Type B pancreatic cell (in vitro differentiated cells): ENCODE measurements at places on chromosomes 4 and X. TPM values are rescaled to one million over a fixed set of nuclear protein-coding genes. Genes with fewer than 3 reads are reported as not detected.

- no peaks in the 10 kb centered on the region for H3K36me3 ChIP-seq
- peaks cover 11% of the 10 kb centered on the region for H3K4me1 ChIP-seq
- H3K27me3 ChIP-seq, result no peaks in the 10 kb centered on the region
- no peak for DNase-seq
- H3K27ac ChIP-seq, result no peak overlapping the region
These were observed 8.8 kb downstream of the NHSL2 start for GRCh38 chrX:71919431-71919830.

DNA sequence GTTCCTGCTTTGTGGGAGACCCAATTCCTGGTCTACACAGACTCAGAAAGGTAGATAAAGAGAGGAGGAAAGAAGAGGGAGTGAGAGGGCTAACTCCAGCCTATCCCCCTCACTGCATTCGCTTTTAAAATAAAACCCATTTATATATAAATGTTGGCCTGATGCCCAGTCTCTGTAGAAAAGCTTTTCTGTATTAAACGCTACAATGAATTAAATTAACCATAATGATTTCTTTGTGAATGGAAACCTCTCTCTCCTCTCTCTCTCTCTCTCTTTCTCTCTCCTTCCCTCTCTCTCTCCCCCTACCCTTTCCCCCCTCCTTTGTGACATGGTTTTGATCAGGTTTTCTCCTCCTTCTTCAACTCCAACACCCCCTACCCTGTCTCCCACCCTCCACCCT, 34.8 kb downstream of the PJA1 start:
- DNase-seq, result no peak
- peaks cover 3% of the 10 kb centered on the region for H3K27me3 ChIP-seq
- no peaks in the 10 kb centered on the region for H3K36me3 ChIP-seq
- no peak overlapping the region for H3K27ac ChIP-seq
- peaks cover 29% of the 10 kb centered on the region for H3K4me1 ChIP-seq

- H3K36me3 ChIP-seq, result no peaks in the 10 kb centered on the region
- no peaks in the 10 kb centered on the region for H3K27me3 ChIP-seq
- no peak for DNase-seq
- no peak overlapping the region for H3K27ac ChIP-seq
- no peaks in the 10 kb centered on the region for H3K4me1 ChIP-seq
These were observed 142.7 kb downstream of the DKK2 start for GRCh38 chr4:106893395-106893881.

DNA sequence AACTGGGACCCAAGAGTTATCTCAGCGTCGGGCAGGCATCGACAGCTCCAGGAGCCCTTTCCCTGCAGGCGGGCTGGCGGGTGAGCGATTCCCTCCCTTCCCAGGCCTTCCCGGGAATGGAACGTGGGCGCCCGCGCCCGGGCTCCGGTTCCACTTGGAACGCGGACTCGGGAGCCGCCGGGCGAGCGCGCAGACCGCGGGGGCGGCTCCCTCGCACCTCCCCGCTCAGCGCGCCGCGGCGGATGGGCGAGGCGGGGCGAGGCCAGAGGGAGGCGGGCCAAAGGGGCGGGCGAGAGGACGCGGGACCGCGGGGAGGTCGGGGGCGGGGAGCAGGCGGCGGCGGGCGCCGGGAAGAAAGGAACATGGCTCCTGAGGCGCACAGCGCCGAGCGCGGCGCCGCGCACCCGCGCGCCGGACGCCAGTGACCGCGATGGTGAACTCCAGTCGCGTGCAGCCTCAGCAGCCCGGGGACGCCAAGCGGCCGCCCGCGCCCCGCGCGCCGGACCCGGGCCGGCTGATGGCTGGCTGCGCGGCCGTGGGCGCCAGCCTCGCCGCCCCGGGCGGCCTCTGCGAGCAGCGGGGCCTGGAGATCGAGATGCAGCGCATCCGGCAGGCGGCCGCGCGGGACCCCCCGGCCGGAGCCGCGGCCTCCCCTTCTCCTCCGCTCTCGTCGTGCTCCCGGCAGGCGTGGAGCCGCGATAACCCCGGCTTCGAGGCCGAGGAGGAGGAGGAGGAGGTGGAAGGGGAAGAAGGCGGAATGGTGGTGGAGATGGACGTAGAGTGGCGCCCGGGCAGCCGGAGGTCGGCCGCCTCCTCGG, at the start of gene PKD2:
TSS of gene PKD2 (plus strand) at position 332 of the 818 bp plus-strand sequence. CDS start at position 431, 99 bp downstream.
- H3K4me3 ChIP-seq, result peak within 1 kb of the TSS; percentile 92
- H3K27me3 ChIP-seq, result peaks cover 7% of the 10 kb centered on the region
- peaks cover 27% of the 10 kb centered on the region for H3K4me1 ChIP-seq
- H3K27ac ChIP-seq, result peak within 1 kb of the TSS; percentile 80

DNA sequence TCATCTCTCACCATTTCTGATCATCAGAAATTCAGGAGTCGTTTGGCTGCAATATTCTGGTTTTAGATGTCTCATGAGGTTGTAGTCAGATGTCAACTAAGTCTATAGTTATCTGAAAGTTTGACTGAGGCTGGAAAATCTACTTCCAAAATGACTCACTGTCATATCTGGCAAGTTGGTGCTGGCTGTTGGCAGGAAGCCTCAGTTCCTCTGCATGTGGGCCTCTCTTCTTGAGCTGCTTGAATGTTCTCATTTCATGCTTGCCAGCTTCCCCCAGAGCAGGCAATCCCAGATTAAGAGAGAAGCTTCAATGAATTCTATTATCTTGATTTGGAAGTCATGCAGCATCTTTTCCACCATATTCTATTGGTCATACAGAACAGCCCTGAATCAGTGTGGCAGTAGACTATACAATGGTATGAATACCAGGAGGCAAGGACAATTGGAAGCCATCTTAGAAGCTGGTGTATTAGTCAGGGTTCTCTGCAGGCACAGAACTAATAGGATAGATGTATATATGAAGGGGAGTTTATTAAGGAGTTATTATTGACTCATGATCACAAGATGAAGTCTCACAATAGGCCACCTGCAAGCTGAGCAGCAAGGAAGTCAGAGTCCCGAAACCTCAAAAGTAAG, 46.8 kb upstream of the ELF2 start:
- no peaks in the 10 kb centered on the region for H3K4me1 ChIP-seq
- DNase-seq, result no peak
- no peaks in the 10 kb centered on the region for H3K36me3 ChIP-seq
- H3K4me3 ChIP-seq, result no peak overlapping the region

GRCh38 chr4:1479454-1479853, 73.2 kb upstream of the NKX1-1 start:
- H3K4me3 ChIP-seq, result no peak overlapping the region
- no peaks in the 10 kb centered on the region for H3K36me3 ChIP-seq
- no peaks in the 10 kb centered on the region for H3K4me1 ChIP-seq
- no peak for DNase-seq

DNA sequence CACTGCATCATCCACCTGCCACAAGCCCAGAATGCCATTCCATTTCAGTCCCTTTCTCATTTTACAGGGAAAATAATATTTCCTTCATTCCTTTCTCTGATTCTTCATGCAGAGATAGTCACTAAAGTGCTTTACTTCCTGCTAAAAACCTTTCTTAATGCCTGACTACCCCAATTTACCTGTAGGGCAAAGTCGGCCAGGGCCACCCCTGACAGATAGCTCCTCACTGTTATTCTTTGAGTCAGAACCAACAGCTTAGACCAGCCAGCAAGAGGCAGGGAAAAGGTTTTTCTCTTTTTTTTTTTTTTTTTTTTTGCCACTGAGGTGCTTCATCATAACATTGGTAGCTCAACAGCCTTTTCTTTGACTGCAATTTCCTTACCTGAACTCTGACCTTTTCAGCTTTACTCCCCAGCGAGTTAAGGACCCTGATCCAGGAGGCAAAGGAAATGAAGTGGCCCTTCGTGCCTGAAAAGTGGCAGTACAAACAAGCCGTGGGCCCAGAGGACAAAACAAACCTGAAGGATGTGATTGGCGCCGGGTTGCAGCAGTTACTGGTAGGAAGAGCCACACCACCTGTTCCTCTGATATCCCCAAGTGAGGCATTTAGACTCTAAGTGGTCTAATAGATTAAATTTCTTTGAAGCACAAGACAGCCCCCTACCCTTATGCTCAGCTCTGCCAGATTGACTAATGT, 85.0 kb downstream of the ALPK1 start:
- peaks cover 24% of the 10 kb centered on the region for H3K4me1 ChIP-seq
- H3K4me3 ChIP-seq, result no peak overlapping the region
- peaks cover 6% of the 10 kb centered on the region for H3K36me3 ChIP-seq
- no peak for DNase-seq
- H3K27me3 ChIP-seq, result peaks cover 43% of the 10 kb centered on the region

DNA sequence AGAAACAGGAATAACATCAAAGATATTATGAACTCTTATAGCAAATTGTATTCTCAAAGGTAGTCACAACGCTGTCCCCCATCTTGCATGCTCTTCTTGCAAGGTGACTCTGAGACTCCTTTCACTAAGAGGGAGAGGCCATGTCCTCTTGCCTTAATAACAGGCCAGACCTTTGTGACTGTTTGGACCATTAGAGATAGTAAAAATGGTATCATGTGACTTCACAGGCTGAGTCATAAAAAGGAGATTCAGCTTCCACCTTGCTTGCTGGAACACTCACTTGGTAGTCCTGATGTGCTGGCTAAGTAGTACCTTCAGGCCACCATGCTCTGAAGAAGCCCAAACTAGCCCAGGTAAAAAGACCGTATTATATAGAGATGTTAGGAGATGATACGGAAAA, 143.8 kb downstream of the FBXW7 start:
- H3K4me1 ChIP-seq, result no peaks in the 10 kb centered on the region
- DNase-seq, result no peak
- H3K27me3 ChIP-seq, result no peaks in the 10 kb centered on the region
- no peaks in the 10 kb centered on the region for H3K36me3 ChIP-seq
- no peak overlapping the region for H3K27ac ChIP-seq

- H3K36me3 ChIP-seq, result peaks cover 38% of the 10 kb centered on the region
- peaks cover 6% of the 10 kb centered on the region for H3K4me1 ChIP-seq
- no peak overlapping the region for H3K27ac ChIP-seq
- DNase-seq, result no peak
- no peaks in the 10 kb centered on the region for H3K27me3 ChIP-seq
These were observed 49.2 kb upstream of the TLR2 start for GRCh38 chr4:153634738-153635353.

The RRH gene
- 0.41 TPM in 1 of 2 replicates, not detected in the other for total RNA-seq

The HSFX1 gene
- 1.00 and 2.4 TPM in 2 replicates for total RNA-seq

The CSAG3 gene
- total RNA-seq, result 0.40 TPM in 1 of 2 replicates, not detected in the other

The UTP14A gene
- total RNA-seq, result 21.9 and 22.4 TPM in 2 replicates

The TNMD gene
- 1.1 and 2.3 TPM in 2 replicates for total RNA-seq
